ENCODE measurements at places on chromosomes 13 and 19.

DNA sequence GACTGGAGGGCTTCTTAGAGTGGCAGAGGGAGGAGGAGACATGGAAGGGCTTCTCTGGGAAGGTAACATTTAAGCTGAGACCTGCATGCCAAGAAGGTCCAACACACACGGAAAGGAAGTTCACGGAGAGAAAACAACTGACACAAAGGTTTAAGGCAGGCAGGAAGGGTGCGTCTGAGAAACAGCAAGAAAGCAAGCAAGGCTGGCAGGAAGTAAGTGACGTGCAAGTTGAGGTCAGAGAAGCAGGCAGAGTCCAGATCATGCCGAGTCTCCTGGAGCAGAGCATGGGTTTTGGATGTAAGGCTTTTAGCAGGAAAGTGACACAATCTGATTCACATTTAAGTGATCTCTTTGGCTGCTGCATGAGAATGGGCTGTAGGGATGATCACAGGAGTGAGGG is 60.5 kb downstream of the ATP7B start:
- no peak for DNase-seq

GRCh38 chr19:46609511-46610412 is 8.6 kb downstream of the CALM3 start:
- no peak for DNase-seq

DNA sequence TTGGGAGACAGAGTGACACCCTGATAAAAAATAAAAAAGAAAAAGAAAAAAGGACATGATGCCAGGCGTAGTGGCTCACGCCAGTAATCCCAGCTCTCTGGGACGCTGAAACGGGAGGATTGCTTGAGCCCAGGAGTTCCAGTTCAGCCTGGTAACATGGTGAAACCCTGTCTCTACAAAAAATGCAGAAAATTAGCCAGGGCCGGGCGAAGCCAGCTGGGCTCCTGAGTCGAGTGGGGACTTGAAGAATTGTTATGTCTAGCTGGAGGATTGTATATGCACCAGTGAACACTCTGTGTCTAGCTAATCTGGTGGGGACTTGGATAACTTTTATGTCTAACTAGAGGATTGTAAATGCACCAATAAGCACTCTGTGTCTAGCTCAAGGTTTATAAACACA is 32.3 kb downstream of the TMPRSS9 start:
- no peak for DNase-seq

- no peak for DNase-seq
Measured at GRCh38 chr13:41827507-41828213, 133.2 kb downstream of the VWA8 start.

GRCh38 chr13:41457589-41458186 is 338 bp downstream of the RGCC start:
- peak; percentile 32 for DNase-seq

DNA sequence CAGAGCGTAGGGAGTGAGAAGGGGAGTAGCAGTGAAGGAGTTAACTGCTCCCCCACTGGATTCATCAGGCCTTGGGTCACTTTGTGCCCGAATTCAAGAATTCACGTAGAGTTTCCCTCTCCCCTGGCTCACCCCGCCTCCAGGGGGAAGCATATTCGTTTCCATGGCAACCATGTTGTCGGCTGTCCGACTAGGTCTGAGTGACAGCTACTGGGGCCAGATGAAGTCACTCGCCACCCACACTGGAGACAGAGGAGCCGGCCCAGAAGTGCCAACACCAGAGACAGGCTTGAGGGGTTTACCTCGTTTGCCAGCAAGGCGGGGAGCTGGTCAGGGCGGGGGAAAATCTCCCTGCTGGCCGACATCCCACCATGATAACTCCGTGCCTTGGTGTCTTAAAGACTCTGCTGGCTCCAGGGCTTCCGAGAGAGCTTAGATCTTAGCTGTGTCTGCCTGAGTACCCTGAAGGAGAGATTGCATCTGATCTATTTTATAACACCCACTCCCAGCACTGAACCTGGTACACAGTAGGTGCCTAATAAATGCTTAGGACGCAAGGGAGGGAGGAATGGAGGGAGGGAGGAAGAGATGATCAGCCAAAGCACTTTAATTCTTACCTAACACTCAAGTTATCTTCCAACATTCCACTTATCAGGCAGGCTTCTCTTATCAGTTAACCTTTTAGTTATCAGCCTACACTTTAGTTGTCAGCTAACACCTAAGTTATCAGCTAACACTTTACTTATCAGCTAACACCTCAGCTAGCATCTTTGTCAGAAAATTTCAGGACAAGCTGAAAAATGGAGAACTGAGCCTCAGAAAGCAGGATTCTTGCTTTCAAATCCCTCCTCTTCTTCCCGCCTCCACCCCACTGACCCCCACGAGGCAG is 57.2 kb upstream of the ZNRF4 start:
- no peak for DNase-seq

DNA sequence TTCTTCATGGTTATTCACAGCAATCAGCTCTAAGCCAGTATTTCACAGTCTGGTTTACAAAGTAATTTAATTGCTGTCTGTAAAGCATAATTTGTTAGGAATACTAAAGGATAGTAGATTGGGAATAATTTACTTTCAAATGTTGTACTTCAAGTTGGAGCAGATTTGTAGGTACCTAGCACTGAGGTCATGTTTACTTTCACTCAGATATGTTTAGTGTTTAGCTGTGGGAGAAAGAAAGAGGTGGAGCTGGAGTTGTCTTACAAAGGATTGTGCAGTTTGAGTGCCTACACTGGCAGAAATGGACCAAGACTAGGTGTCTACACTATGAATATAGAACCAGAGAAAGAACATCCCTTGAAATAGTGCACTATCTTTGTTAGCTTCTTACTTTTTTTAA is 464.6 kb downstream of the PCDH9 start:
- no peak for DNase-seq

DNA sequence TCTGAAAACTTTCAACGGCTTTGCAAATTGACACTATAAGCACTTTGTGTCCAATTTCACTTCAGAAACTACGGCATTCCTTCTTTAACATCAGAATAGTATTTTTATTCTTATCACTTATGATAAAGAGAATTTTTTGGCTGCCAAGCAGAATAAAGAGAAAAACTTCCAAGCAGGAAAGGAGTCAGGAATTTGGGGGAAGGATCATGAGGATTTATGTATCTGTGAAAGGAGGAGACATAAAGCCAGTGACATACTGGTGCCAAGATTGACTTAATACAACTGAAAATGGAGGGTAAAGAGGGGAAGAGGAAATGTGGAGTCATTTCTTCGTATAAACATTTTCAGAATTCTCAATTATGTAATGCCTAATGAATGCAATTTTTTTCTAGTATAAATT is 94.7 kb downstream of the RBM26 start:
- DNase-seq, result no peak

DNA sequence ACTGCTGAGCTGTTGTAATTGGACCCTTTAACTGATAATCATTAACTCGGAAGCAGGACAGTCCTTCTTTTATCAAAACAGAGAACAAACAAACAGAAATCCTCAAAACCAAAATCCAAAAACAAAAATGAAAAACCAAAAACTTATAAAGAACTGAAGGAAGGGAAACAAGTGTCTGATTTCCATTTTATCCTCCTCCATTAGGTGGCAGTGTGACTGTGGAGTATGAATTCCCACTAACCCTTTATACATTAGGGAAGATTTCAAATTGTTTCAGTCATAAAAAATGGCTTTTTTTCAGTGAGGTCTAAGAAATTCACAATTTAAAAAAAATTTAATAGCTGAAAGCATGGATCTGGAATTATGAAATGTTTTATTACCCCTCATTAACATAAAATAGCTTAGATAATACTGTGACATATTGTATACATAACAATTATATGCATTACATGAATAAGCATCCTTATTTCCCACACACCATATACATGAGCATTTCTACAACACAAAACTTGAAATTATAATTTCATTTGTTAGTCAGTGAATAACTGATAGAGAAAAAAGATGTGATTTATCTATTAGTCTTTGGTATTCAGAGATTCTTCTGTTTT is 1074.3 kb upstream of the PCDH9 start:
- DNase-seq, result no peak

GRCh38 chr19:7953060-7953459 is 9.6 kb upstream of the TIMM44 start:
- no peak for DNase-seq

- peak; percentile 29 for DNase-seq
Measured at GRCh38 chr19:8445488-8446001, 770 bp downstream of the HNRNPM start.

DNA sequence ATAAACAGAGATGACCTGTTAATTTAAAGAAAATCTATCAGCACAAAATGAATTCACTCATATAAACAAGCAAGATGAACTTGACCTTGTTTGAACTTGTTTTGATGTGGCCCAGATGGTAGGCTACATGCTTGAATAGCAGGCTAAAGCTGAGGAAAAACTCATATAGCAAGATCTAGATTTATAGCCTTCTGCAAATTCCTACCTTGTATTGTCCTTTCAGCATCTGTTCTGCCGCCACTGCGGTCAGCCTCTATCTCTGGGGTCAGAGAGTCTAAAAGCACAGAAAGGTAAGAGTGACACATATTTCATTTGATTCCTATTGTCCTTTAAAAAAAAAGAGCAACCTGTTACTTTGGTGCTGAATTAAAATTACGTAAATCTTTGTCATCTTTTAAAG is 392.1 kb downstream of the DACH1 start:
- no peak for DNase-seq

GRCh38 chr19:5172859-5173630 is 167.6 kb downstream of the PTPRS start:
- no peak for DNase-seq

DNA sequence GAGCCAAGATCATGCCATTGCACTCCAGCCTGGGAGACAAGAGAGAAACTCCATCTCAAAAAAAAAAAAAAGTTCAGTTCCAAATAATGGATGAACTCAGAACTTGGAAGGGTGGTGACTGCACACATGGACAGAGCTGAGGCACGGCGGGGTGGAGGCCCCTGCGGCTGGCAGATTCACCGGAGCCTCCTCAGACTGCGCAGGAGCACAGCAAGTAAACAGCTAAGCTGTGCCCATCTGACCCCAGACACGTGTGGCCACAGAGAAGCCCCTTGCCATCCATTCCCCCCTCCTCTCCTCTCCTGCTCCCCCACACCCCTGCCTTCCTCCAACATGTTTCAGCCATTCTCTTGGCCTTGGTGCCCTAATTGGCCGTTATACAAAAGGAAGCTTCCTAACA is 15.6 kb upstream of the PROZ start:
- no peak for DNase-seq

- no peak for DNase-seq
Measured at GRCh38 chr19:44635581-44636438, 7.9 kb upstream of the PVR start.

DNA sequence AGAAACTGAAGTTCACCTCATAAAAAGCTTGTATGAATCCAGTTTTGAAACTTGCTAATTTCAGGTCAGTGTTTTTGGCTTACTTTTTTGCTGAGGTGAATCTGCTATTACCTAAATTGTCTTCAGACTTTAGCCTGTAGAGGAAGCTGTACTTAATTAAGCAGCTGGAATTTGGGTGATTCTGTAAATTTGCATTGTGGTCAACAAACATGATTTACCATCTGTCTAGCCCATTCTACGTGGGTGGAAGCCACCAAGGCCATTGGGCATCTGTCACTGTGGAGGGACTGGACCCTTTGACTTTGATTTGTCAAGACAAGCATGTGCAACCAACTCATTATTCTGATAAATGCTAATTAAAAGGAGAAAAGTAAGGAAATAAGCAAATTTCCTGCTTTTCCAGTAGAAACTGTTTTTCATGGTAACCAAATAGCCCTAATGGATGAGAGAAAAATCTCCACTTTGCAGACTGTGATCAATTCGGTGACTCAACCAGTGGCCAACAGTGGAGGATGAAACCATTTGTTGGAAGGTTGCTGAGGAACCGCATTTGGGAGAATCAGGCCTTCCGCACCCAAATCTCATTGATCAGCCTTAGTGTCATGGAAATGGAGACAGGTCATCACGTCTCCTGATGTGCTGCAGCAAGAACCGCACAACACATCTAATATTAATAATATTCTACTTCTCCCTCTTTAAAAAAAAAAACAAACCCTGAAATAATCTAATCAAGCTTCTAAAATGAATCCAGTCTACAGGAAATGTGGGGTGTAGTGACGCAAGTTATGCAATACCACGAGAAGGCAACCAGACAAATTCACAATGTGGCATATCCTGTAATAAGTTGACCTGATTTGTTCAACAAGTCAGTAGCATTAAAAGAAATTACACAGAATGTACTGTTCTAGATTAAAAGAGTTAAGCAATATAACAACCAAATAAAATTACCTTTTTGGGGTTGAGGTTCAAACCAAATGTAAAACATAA is 54.3 kb downstream of the GARRE1 start:
- DNase-seq, result no peak

GRCh38 chr13:91133941-91134802 is 213.3 kb upstream of the MIR17HG start:
- no peak for DNase-seq

DNA sequence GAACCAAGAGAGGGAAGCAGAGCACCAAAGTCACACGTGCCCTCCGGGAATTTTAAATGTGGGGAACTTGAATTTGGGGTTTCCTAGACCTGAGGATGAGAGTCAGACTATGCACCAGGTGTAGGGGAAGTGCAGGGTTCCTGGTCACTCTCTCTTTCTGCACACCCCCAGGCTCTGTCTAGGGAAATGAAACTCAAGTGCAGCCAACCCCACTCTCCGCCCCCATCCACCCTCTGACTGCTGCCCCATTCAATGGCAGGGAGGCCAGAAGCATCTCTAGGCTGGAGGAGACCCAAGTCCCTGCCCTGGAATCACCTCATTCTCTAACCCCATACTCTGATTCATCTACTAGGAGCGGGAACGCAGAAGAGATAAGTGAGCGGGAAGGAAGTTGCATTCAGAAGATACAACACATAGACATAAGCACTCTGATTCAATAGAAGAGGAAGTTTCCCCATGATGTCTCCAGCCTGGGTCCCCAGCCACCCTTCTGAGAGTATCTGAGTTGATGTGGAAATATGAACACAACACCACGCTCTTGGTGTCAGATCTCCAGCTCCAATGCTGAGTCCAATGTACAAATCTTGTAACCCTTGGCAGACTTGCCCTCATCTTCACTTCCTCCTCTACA is 4.7 kb upstream of the SIGLEC14 start:
- no peak for DNase-seq

- DNase-seq, result no peak
Measured at GRCh38 chr13:106651442-106651841, 83.5 kb upstream of the ARGLU1 start.

- no peak for DNase-seq
Measured at GRCh38 chr19:41535029-41535622, 40.8 kb upstream of the CEACAM21 start.

GRCh38 chr13:40585911-40586471 is 80.5 kb downstream of the FOXO1 start:
- DNase-seq, result no peak

DNA sequence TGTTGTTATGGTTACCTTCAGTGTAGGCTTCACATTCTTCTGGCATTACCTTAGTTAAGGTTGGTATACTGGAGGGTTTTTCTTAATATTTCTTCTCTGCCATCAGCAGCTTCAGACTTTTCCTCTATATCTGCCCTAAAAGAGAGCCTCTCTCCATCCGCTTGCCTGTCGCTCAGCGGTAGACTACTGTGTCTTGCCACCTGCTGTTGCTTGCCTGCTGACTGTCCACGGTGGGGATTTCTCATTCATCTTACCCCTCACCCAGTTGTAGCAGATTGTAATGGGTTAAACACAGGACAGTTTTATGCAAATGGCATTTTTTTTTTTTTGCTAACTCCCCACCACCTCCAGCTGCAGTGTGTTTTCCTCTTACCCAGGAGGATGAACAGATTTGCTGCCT is 577.2 kb downstream of the SLITRK5 start:
- DNase-seq, result no peak

- DNase-seq, result no peak
Measured at GRCh38 chr19:48881741-48882657, 9.8 kb downstream of the PPP1R15A start.

- DNase-seq, result no peak
Measured at GRCh38 chr13:78598966-78599644, 4.2 kb downstream of the POU4F1 start.
